ENCODE measurements at places on chromosomes 5 and 9.

DNA sequence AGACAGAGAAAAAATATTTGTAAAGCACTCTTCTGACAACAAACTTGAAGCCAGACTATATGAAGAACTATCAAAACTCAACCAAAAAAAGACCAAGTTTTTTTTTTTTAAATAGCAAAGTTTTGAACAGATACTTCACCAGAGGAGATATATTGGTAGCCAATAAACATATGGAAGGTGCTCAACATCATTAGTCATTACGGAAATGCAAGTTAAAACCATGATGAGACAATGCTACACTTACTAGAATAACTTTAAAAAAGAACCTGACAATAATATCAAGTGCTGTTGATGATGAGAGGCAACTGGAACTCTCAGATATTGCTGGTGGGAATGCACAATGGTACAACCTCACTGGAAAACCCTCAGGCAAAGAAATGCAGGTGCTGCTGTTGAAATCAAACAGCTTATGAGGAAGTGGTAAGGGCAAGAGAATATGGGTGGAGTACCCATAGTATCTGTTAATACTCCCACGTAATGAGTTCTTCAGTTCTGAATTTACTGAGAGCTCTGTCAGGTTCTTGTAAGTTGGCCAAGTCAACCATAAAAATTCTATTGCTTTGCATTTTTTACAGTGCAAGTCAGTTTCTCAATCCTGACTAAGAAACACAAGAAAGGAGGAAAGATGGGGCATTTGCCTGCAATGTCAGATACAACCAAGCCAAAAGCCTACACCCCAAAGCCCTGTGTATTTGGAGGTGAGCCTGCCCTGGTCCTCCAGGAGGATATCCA lies 87.3 kb upstream of the GNAQ start:
- no peak for DNase-seq

DNA sequence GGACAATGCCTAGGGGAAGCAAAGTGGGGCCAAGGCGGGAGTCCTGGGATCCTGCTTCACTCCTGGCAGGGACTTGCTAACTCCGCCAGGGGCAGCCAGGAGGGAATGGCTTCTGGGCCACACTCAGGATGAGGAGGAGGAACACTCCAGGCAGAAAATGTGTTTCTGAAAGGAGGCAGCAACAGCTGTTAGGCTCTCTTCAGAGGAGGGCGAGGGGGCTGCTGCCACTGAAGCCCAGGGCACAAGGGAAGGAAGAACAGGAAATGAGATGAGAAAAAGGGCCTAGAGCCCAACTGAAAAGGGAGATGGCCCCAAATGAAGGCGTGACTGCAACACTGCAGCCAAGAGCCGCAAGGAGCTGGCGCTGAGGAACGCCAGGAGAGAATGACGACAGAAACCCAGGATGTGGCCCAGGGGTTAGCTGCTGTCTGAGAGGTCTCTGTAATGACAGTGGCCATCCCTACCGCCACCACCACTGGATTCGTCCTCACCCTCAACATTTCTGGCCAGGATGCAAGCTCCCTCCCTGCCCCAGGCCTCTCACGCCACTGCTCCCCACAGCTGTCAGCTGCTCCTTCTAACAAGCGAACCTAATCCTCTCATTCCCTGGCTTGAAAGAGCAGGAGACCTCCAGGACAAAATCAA lies 15.8 kb downstream of the PSMB7 start:
- DNase-seq, result no peak

DNA sequence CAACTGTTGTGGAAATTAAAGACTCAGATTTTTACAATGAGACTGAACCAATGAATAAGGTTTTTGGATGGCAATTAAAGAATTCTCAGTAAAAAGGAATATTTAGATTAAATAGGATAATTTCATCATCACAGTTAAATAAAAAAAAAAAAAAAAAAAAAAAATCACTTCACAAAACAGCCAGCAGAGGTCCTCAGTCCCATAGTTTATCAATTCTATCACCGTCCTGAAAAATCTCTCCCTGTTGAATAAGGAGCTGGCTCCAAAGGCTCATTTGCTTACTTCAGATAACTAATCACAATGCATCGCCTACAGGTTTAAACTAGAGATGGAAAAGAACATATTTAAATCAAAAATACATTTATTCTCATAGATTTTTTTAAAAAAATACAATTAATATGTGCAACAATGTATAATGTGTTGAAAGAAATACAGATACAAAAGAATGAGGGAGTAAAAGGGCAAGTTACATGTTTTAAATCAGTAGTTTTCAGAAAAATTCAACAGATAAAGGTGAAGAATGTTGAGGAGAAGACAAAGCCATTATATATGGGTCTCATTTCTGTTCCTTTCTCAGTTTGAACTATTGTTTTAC lies 175.8 kb upstream of the CHD1 start:
- DNase-seq, result no peak

- no peak for DNase-seq
Observed at GRCh38 chr5:82405161-82405560, 127.0 kb upstream of the RPS23 start.

DNA sequence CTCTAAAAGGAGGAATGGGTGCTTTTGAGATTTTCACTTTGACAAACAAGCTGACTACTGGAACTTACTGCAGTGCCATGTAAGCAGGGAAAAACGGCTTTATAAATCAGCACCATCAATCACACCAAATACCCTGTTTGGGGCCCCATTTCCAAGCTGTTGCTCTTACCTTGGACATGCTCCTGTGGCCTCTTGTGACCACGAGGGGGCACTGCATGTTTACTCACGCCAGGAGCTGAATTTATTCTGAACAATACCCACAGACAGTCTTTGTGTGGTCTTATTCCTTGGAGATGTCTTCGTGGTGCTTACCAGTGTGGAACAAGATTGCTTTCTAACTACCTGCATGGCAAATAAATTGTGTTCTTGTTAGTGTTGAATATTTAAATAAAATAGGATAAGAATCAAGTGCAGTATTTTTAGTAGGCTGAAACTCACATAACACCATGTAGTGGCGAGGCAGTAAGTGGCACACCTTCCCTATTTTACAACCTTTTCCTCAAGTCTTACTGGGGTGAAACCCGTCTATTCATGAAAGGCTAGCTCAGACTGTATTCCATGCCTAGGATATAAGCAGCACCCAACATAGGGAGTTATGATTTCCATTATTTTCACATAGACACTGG lies 155.5 kb upstream of the NMUR2 start:
- no peak for DNase-seq

DNA sequence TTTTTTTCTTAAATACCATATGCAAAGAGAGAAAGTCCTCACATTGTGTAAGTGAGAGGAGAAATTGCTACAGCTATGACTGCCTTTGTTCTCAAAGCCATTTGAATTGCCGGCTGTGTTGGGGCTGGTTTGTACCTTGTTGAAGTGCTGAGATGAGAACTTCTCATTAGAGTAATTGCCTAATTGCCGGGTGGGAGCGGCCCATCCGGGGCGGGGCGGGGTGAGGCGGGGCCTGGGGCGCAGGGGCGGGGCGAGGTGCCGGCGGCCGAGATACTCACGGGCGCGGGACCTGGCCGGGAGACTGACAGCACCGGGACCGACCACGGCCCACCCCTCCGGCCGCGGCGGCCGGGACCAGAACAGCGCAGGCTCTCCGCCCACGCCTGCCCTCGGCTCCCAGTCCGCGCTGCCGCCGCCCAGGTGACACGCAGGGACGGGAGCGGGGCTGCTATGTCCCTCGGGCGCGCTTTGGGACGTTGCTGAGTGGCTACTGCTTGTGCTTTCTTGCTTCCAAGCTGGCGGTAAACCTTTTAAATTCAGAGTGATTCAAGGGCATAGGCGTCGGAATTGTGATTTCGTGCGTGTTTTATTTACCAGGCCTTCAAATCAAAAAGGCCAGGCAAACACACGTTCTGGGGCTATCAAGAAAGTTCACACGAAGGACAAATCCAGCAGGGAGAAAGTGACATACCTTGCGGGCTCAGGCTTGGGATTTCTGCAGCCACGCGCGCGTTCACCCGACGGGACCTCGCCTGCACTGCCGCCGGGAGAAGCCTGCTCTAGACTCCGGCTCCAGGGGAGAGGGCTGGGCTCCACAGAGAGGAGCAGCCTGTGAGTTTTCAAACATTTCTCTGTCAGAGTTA lies 269.1 kb downstream of the FANCC start:
- peak; percentile 29 for DNase-seq

DNA sequence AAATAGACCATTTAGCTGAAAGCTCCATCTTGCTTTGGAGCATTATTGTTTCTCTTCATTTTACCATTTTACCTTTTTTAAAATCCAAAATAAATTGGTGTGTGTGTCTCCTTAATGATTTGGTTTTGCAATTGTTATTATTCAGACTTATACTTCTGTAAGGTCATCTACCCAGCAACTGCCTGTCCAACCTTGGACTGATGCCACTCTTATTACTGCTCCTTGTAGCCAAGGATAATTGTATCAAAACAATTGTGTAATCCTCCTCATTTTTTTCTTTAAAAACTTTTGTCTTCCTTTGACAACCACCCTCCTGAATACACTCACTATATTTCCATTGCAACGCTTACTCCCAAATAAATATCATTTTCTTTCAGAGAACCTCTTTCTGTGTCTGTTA lies 30.3 kb upstream of the HMGCR start:
- DNase-seq, result no peak

DNA sequence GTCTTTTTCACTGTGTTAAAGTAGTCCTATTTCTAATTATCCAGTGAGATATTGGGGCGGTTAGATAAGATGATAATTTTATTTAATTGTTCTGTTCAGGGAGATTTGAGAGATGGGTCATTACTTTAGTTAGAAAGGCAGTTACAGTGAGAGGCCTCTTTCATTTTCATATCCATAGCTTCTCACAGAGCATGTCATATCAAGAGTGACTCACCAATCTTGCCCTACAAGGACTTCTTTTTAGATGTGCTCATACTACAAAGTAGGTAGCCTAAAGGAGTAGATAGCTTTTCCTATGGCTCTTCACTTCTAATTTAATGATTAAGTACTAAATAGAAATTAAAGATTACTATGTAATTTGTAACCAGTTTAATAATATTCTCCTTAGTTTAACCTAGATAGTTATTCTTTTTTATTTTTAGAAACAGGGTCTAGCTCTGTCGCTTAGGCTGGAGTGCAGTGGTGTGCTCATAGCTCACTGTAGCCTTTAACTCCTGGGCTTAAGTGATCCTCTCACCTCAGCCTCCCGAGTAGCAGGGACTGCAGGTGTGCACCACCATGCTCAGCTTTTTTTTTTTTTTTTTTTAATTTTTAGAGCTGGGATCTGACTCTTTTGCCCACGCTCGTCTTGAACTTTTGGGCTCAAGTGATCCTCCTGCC lies 71.0 kb downstream of the FER start:
- no peak for DNase-seq

GRCh38 chr9:107707915-107708441 lies 218.4 kb upstream of the KLF4 start:
- no peak for DNase-seq

DNA sequence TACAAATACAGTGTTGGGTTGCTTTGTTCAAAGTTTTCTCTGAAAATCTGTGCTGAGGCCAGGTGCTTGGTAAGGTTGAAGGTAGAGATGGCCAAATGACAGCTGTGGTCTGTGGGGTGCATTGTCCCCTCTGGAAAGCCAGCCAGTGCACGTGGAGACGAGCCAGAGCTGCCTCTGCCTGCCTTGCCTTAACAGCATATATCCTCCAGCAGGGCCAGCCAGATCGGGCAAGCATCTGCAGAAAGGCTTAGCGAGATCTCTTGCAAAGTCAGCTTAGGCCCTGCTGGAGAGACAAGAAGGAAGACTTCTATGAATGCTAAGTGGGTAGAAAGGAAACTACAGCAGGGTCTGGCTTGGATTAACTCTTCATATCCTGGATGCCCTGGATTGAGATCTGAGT lies 49.5 kb downstream of the GRIA1 start:
- no peak for DNase-seq

GRCh38 chr5:165996201-165996875 lies 2295.1 kb upstream of the WWC1 start:
- no peak for DNase-seq

DNA sequence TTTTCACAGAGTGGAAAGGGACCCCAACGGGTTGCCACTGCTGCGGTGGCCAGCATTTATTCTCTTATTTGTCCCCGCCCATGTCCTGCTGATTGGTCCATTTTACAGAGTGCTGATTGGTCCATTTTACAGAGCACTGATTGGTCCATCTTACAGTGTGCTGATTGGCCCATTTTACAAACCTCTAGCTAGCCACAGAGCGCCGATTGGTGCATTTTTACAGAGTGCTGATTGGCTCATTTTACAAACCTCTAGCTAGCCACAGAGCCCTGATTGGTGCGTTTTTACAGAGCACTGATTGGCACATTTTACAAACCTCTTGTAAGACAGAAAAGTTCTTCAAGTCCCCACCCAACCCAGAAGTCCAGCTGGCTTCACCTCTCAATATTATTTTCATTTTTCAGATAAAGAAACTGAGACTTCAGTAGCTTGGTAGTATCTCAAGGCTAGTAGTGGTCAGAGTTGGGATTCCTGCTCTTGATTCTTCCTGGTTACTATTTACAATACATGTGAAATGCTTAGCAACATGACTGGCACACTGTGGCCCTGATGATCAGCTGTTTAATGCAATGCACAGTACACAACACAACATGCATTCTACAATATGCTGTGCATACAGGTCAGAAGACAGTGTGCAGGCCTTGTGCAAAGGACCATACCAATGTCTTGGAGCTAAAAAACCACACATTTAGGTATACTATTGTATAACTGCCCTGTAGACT lies 63.6 kb upstream of the BOD1 start:
- DNase-seq, result no peak

DNA sequence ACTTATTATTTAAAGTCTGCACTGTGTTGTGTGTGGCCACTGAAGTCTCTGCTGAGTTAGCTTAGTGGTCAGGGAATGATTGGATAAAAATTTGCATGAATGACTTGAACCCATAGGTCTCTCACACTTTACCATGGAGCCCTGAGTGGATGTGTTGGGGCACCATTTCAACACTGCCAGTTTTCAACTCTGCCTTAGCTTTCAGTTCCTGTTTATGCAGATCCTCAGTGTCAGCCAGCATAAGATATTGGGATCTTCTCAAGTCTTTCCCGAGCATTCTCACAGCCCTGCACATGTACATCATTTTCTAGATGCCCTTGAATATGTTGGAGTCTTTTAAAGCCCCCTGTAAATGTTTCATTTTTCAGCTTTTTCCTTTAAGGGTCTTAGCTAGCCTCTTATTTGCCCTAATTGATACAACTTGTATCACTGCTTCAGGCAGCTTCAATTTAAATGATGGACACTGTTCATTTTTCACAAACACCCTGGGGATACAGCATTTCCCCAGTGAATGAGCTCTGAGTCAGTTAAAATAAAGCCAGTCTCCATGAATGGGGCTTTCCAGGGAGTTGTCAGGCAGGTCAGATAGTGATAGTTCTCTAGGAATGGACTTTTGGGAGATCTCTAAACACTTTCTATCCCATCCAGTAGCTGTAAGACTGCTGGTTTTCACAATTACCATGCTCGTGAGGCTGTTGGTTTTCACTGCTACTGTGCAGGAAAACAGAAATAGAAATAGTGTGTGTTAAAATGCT lies 211.9 kb upstream of the PAPPA start:
- no peak for DNase-seq

DNA sequence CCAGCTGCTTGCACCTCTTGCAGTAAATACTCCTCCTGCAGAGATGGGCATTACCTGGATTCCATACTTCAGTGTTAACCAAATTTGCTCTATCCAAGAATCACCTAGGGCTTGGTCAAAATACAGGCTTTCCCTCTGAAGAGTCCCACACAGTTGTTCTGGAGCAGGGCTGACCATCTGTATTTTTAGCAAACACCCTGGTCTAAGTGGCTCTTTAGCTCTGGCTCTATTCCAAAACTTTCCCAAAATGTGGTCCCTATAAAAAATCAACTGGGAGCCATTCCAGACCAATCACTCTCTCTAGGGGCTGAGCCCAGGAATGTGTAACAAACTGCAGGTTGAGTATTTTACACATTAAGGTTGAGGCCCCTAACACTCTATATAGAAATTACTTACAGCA lies 153.7 kb downstream of the SPOCK1 start:
- DNase-seq, result no peak

Measured in stimulated activated CD8-positive, alpha-beta memory T cell treated with anti-CD3 and anti-CD28 coated beads, Interleukin-2, amount 100 ng/mL, for 1 hour (primary cell).